ENCODE measurements at places on chromosomes 13 and 19.

GRCh38 chr13:91557328-91558090 is 159.1 kb downstream of the GPC5 start:
- DNase-seq = no peak

GRCh38 chr13:34863360-34864135 is 78.5 kb upstream of the NBEA start:
- DNase-seq = no peak

DNA sequence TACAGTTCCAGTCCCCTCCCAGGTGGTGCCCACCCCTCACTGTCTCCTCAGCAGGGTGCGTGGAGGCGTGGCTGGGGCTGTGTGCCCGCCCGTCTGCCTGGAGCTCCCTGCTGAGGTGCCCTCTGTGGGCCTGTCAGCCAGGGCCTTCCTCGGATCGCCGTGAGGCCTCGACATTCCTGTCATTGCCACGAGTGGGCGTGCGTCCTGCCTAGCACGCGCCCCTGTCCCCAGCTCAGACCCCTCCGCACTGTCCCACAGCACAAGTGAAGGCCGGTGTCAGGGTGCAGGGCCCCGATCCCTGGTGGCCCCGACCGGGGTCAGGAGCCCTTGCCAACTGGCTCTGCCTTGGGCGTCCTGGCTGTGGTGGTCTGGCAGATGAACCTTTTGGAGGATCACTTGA is 32.2 kb downstream of the DOT1L start:
- no peak for DNase-seq

- no peak for DNase-seq
Observed at GRCh38 chr13:81745391-81745790, 1404.5 kb upstream of the SPRY2 start.

DNA sequence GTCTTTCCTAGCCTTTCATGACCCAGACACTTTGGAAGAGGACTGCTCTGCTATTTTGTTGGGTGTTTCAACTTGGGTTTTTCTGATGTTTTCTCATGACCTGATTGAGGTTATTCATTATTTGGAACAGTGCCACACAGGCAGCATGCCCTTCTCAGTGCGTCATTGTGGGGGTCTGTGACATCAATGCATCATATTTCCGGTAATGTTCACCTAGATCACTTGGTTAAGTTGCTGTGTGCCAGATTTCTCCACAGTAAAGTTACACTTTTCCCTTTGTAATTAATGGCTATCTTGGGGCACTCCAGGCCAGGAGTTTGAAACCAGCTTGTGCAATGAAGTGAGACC is 124.4 kb downstream of the SIPA1L3 start:
- DNase-seq = no peak

- no peak for DNase-seq
Observed at GRCh38 chr19:2646866-2647535, 55.5 kb downstream of the GNG7 start.

DNA sequence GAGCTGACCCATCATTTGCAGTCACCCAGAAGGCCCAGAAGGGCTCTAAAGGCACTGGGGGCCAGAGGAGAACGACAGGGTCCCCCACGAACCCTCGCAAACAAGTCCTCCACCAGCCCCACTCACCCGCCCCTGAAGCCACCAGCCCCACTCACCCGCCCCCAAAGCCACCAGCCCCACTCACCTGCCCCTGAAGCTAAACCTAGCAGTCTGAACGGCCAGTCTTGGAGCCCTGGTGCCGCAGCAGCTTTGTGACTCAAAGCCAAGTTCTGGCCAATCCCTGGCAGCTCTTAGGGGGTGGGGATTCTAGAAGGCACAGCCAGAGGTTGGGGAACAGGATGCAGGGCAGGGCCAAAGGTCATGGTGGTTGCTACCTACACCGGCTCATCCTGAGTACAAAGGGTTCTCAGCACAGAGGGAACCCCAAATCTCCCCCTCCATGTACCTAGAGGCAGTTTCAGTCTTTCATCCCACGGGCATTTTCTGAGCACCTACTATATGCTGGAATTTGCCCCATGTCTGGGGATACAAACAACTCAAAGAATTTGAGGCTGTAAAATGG is at the start of gene IQCN:
TSS of gene IQCN (minus strand) at position 234 of the 562 bp plus-strand sequence. CDS start 4,974 bp downstream, outside the sequence.
- no peak for DNase-seq

- DNase-seq = peak; percentile 3
Observed at GRCh38 chr13:77386880-77387606, 60.1 kb upstream of the MYCBP2 start.

GRCh38 chr13:102930566-102930965 is 84.7 kb downstream of the ERCC5 start:
- DNase-seq = no peak

DNA sequence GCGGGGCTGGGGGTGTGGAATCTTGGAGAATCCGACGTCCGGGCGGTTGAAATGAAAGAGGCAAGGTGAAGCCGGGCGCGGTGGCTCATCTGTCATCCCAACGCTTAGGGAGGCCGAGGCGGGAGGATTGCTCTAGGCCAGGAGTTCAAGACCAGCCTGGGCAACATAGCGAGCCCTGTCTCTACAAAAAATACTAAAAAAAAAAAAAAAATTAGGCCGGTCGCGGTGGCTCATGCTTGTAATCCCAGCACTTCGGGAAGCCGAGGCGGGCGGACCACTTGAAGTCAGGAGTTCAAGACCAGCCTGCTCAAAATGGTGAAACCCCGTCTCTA is 225 bp upstream of the GARIN5A start:
- no peak for DNase-seq

- peak; percentile 68 for DNase-seq
Observed at GRCh38 chr13:48234566-48235340, 1.7 kb downstream of the ITM2B start.

GRCh38 chr13:35787937-35788336 is 311.4 kb upstream of the MAB21L1 start:
- DNase-seq = no peak

DNA sequence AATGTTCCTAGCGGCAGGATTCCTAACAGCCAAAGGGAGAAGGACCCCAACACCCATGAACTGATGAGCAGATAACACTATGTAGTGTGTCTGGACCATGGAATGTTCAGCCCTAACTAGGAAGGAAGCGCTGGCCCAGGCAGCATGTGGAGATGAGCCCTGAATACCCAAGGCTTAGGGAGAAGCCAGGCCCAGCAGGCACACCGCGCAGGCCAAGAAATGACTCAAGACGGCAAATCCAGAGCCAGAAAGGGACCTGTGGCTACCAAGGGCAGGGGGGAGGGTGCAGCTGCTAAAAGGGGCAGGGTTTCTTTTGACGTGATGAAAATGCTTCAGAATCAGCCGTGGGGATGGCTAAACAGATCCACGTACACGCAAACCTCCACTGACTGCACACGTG is 20.7 kb upstream of the TINCR start:
- DNase-seq = peak; percentile 34

DNA sequence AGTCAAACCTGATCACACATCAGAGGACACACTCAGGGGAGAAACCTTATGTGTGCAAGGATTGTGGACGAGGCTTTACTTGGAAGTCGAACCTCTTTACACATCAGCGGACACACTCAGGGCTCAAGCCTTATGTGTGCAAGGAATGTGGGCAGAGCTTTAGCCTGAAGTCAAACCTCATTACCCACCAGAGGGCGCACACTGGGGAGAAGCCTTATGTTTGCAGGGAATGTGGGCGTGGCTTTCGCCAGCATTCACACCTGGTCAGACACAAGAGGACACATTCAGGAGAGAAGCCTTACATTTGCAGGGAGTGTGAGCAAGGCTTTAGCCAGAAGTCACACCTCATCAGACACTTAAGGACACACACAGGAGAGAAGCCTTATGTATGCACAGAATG is 8.2 kb upstream of the ZNF527 start:
- DNase-seq = no peak

DNA sequence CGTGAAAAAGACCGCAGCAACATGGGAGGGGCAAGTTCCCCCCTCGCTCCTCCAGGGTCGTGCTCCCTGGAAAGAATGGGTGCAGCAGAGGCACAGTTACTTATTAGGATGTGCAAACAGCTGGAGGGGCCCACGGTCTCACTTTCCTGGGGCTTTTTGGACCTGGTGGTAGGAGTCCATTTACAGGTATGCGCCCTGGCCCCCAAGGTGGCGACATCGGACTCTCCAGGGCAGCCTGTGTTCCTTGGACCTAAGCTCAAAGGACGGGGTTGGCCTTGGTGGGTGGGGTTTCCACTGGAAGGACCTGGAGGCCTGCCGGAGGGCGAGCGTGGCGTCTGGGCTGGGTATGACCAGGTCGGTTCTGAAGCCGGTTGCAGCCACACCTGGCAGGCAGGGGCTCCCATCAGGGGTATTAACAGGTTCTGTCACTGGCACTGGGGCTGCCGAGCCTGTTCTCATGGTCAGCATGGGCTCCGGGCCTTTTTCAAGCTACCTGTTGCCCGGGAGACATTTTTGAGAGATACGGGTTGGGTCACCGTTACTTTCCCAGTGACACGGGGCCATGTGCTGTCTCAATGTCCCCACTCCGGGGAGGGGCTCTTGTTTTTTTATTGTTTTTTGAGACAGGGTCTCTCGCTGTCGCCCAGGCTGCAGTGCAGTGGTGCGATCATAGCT is 5.9 kb downstream of the ZFR2 start:
- no peak for DNase-seq

DNA sequence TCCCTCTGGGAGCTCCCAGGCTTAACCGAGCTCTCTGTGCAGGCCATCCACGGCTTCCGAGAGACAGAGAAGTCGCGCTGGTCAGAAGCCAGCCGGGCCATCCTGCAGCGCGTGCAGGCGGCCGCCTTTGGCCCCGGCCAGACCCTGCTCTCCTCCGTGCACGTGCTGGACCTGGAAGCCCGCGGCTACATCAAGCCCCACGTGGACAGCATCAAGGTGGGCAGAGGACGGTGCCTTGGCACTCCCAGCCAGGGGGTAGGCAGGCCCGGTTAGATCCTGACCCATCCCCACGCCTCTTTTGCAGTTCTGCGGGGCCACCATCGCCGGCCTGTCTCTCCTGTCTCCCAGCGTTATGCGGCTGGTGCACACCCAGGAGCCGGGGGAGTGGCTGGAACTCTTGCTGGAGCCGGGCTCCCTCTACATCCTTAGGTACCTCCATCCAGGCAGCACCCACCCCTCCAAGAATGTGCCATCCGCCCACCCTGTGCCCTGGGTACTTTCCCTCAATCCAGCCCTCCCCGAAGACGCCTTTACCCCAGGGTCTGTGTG is 1.5 kb downstream of the PSPN start:
- no peak for DNase-seq

GRCh38 chr13:43730642-43731041 is 56.1 kb downstream of the ENOX1 start:
- no peak for DNase-seq

DNA sequence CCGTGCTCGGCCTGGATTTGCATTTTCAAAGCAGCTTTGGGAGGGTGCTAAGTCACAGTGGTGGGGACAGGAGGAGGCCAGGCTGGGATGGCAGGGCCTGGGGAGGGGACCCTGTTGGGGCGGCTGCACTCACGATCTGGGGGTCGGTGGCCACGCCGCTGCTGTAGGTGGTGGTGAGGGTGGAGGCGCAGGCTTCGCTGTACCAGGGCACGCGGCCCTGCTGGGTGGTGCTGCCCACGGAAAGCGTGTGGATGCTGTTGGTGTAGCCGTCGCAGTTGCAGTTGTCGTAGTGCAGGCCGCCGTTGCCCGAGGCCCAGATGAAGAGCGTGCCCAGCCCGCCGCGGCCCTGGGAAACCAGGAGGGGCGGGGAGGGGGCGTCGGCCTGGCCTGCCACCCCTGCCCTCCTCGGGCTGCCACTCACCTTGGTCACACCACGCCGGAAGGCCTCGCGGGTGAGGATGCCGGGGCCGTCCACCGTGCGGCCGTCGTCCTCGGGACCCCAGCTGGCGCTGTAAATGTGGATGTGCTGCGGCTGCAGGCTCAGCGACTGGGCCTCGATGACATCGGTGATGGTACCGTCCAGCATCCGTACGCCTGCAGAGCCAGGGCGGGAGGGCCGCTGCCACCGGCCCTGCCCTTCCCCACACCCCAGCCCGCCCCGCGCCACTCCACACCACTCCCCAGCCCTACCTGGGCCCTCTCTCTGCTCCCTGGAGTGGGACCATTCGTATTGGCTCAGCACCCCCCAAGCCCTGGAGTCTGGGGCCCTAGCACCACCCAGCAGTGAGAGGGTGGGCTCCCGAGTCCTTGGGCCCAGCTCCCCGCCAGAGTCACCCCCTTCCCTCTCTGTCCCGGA is 3.2 kb downstream of the PCSK4 start:
- DNase-seq = no peak

GRCh38 chr13:67285611-67286010 is 55.5 kb upstream of the PCDH9 start:
- no peak for DNase-seq

- no peak for DNase-seq
Observed at GRCh38 chr19:30856376-30856775, 484.2 kb downstream of the ZNF536 start.

DNA sequence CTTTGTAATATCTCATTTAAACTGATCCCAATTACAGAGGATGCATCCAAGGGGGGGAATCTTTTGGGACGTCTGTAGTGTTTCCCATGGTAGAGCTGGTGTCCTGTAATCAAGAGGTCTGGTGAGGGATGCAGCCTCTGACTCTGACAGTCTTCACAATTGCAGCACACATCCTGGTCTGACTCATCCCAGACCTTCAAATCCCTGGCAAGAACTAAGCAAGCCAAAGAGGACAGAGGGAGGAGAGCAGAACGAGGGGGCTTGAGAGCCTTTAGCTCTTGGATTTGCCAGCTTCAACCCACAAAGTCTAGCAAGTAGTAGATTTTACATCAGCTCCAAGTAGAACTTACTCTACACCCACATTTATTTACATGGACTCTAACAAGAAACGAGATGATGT is 17.3 kb upstream of the FCGBP start:
- DNase-seq = no peak

- peak; percentile 44 for DNase-seq
Observed at GRCh38 chr19:49056101-49056901, 1.2 kb downstream of the CGB7 start.

DNA sequence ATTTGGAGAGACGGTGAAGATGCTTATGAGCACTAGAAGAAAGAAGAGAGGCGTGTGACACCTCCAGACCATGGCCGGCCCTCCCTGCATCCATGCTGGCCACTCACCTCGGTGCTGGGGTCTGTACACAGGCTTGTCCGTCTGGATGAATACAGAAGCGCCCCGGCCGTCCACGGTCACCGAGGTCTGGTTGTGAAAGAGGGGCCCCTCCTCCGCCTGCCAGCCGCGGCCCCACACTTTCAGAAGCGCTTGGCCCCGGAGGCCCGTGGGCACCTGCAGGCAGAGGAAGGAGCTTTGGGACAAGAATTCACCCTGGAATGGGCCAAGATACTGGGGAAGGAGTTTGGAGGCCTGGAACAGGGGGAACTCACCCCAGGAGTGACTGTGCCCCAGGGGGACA is 15.1 kb downstream of the CPAMD8 start:
- no peak for DNase-seq

DNA sequence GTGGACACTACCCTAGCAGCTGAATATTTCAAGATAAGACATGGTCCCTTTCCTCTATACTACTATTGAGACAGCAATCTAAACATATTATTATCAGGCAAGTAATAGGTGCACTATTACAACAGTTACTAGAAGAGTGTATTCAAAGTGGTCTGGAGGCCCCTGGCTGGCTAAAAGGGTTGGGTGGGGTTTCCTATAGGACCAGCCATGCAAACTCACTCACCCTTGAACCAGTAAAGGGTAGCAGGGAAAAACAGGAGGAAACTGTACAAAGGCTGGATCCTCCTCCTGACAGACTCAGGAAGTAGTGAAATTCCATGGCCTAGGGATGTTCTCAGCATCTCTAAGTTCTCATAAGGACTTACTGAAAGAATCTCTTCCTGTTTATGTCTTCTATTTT is 7.7 kb downstream of the SMAD9 start:
- DNase-seq = no peak

All from midbrain (tissue), 1 donor.